ENCODE measurements at places on chromosomes 5 and 9.

- peak; percentile 88 for DNase-seq
Observed at GRCh38 chr9:129989740-129990139, 53.2 kb downstream of the FNBP1 start.

DNA sequence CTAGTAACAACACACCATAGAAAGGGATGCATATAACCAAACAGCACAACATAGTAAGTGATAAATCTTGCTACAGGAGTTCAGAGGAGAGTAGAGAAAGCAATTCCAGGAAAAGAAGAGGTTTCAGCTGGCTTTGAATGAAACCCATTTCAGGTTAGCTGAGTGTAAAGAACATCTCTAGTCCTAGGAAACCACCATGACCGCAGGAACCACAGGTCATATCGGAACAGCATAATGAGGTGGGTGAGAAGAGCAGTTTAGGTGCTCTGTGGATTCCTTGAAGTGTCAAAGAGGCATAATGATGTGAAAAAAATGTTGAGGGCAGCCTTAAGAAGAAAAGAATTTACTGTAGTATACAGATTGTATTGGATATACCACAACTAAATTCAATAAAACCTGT, 507.5 kb downstream of the MTRR start:
- DNase-seq, result no peak

DNA sequence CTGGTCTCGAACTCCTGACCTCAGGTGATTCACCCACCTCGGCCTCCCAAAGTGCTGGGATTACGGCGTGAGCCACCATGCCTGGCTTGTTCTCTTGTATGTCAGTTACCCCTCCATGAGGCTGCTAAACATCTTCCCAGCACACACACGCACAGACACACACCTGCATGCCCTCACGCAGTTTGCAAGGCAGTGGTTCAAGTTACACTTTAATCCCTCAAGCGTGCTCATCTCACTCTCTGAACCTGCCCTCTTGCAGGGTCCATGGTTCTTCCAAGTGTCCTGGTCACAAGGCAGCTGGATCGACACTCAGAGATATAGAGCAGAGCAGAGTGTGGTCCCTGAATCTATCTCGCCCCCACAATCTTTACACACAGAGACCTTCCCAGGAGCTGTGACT, 34.1 kb upstream of the RUFY1 start:
- DNase-seq, result no peak

- no peak for DNase-seq
Observed at GRCh38 chr5:139306628-139307379, 13.3 kb downstream of the MATR3 start.

- DNase-seq, result no peak
Observed at GRCh38 chr5:72488756-72489155, 18.5 kb downstream of the ZNF366 start.

- no peak for DNase-seq
Observed at GRCh38 chr5:132763181-132764036, 13.6 kb downstream of the SEPTIN8 start.

GRCh38 chr9:123353984-123354591, 1.9 kb upstream of the CRB2 start:
- peak; percentile 53 for DNase-seq

GRCh38 chr9:96040591-96041461, 165.3 kb downstream of the ERCC6L2 start:
- no peak for DNase-seq

- DNase-seq, result no peak
Observed at GRCh38 chr9:69093471-69094103, 58.0 kb downstream of the FXN start.
